Chondrocyte (in vitro differentiated cells): ENCODE measurements at places on chromosomes 4 and X. TPM values are rescaled to one million over a fixed set of nuclear protein-coding genes. Genes with fewer than 3 reads are reported as not detected.

- DNase-seq, result no peak
Observed at GRCh38 chrX:85288992-85289723, 45.4 kb downstream of the ZNF711 start.

DNA sequence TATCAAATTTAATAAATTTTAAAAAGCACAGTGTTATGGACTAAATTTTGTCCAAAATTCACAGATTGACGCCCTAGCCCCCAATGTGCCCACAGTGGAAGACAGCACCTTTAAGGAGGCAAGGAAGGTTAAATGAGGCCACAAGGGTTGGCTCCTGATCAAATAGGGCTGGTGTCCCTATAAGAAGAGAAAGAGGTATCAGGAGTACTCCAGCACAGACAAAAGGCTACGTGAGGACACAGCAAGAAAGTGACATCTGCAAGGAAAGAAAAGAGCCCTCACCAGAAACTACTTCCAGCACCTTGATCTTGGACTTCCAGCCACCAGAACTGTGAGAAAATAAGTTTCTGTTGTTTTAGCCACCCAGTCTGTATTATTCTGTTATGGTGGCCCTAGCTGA is 48.8 kb downstream of the FAM13A start:
- DNase-seq, result no peak

DNA sequence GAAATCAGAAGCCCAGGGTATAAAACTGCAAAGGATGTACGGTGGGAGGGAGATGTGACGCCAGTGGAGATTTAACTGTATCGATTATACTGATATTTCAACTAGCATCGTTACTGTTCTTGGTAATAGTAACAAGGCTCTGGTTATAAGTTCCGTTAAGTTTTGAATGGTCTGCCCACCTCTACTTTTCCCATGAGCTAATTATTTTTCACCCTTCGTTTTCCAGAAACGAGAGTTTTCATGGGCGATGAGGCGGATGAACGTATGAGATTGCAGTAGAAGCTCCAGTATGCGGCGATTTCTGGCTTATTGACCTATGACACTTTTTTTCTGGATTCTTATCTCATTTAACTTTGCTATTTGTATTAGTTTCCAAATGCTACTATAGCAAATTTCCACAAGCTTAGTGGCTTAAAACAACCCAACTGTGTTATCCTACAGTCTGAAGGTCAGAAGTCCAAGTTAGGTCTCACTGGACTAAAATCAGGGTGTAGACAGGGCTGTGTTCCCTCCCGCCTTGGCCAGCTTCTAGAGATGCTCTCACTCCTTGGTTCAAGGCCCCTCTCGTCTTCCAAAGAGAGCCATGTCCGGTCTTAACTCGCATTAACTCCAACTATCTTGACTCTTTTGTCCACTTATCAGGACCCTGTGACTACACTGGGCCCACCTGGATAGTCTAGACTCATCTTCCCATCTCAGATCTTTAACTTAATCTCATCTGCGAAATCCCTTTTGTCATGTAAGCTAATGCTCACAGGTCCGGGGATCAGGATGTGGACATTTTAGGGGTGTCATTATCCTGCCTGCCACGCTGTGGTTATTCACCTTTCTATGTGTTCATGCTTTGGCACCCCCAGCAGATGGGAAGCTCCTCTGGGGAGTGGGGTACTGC is 122.5 kb downstream of the IRF2 start:
- no peak for DNase-seq

- peak; percentile 93 for DNase-seq
Observed at GRCh38 chrX:49199906-49200771, at the start of gene SYP. Gene SYP, minus strand, starts transcription at chrX:49200193. Its CDS starts 7 bp downstream, at chrX:49200186.

DNA sequence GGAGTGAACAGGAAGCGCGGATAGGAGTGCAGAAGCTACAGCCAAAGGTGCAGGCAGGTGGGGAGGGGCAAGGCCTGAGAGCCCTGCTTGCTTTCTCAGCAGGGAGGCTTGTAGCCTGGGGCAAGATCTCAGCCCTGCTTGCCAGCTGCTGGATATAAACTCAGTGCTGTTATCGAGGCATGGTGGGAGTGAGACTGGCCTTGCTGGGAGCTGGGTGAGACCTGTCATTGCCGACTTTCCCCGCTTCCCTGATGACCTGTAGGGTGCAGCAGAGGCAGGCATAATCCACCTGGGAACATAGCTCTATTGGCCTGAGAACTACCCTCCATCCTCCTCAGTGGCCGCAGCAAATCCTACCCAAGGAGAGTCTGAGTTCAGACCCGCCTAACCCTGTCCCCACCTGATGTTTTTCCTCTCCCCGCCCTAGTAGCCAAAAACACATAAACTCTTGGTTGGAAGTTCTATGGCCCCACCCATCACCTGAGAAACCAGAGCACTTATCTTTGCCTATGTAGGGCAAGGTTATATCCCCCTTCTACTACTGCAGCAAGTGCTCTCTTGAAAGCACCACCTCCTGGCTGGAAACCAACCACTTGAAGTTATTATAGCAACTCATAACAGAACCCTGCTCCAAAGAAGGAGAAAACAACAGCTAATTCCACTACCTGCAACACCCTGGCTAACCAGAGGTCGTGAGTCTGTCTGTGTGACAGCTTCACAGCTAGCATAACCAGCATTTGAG is 80.7 kb downstream of the FHIP1A start:
- DNase-seq, result no peak

DNA sequence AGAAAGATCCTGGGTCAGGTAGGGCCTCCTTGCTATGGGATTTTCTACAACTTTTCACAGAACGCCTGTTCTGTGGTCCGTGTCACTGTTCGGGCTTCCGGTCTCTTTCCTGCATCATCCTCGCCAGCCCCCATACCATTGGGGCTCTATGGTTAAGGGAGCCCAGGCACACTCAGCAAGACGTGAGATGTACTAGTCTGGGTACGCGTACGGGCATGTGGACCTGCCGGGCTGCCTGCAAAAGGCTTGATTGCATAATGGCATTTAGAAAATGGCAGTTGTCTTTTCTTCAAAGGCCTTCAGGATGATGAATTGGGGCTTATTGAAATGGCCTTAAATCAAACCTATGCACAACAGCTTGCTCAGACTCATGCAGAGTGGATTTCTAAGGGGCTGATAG is 86.7 kb downstream of the CNGA2 start:
- no peak for DNase-seq

- DNase-seq, result no peak
Observed at GRCh38 chr4:89658701-89659024, 178.3 kb downstream of the SNCA start.

GRCh38 chr4:76538296-76538695 is 103.3 kb downstream of the SHROOM3 start:
- DNase-seq, result no peak

DNA sequence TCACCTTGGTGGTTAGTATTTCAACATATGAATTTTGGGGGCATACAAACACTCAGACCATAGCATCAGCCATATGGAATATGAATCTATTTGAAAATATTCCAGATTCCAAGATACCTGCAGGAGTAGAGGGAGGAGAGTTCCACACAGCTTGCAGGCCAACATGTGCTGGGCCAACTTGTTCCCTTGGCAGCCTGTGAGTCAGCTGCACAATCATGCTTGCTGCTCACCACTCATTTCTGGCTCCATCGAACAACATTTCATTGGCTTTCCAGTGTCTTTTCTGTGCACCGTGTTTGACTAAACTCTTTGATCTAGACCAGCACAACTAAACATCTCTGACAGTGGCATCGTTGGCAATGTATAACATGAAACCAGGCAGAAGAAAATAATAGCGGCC is 282.5 kb upstream of the RASGEF1B start:
- DNase-seq, result no peak

- DNase-seq, result peak; percentile 90
Observed at GRCh38 chrX:106611679-106612392, at the start of gene RADX. Gene RADX, plus strand, starts transcription at chrX:106611978. Its CDS starts 103 bp downstream, at chrX:106612081.

DNA sequence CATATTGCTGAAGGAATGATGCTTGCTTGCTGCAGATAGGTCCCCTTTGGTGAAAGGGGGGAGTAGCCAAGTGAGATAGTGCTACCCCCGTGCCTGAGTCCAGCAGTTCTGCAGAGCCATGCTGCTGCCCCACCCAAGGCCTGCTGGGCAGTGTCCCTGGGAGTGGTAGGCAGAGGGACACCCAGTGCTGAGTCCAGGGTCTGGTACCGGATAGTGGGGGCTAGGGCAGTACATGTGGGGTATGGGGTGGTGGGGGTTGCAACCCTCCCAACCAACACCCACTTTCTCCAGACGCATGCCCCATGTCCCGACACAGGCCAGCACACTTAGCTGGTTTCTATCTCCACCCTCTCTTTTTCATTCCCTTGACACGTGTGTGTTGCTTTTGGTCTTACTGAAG is 62.0 kb upstream of the TLR2 start:
- DNase-seq, result no peak

- DNase-seq, result no peak
Observed at GRCh38 chr4:123338715-123339114, 57.9 kb upstream of the SPRY1 start.

DNA sequence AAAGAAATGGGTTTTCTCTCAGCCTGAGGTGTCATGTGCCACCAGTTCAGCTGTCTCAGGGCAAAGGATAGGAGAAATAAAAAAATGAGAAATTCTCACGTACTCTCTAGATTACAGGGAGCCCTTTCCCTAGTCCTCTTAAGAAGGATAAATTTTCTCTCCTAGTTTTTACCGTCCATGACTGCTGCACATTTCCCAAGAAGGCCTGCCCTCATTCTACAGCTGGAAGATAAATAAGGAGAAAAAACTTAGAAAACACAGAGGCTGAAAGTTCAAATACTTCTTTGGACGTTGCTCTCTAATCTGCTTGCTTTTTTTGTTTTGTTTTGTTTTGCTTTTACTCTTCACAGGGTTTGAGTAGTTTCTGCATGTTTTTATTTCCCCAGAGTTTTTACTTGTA is 211.9 kb downstream of the DCAF12L2 start:
- DNase-seq, result no peak

GRCh38 chr4:7863911-7864681 is 75.6 kb downstream of the AFAP1 start:
- DNase-seq, result no peak

GRCh38 chrX:49243166-49243565 is 7.9 kb downstream of the CCDC22 start:
- no peak for DNase-seq

- no peak for DNase-seq
Observed at GRCh38 chr4:142567620-142568451, 278.3 kb downstream of the INPP4B start.

GRCh38 chr4:84901740-84902281 is 64.7 kb downstream of the WDFY3 start:
- DNase-seq, result no peak

- DNase-seq, result no peak
Observed at GRCh38 chr4:176709417-176709816, 83.3 kb downstream of the VEGFC start.

GRCh38 chr4:797066-797465 is 28.9 kb downstream of the CPLX1 start:
- peak; percentile 24 for DNase-seq

DNA sequence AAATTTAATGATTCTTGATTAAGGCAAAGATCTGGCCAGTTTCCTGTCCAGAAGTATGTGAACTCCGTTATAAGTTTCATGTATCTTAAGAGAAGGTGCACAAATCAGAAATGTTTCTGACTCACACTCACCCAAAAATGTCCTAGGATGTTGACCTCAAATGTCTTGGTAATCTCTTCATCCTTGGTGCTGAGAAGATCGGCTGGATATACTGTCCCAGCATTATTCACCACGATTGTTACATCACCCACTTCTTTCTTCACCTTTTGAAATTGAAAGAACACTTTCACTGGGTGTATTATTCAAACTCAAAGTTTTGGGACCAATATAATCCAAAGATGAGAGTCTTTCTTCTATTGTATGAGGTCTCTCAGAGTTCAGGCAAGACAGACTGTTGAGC is 5.7 kb downstream of the HSD17B13 start:
- DNase-seq, result no peak

Gene TCEAL5
- total RNA-seq, result not detected in 3 replicates

Gene PPEF2
- not detected in 3 replicates for total RNA-seq

Gene SRPK3
- total RNA-seq, result 0.18 to 0.50 TPM in 2 of 3 replicates, not detected in the other

Gene EMCN
- total RNA-seq, result 0.19 TPM in 1 of 3 replicates, not detected in the others

Gene TDO2
- total RNA-seq, result not detected in 3 replicates

Gene PAGE5
- total RNA-seq, result not detected in 3 replicates

Gene HHIP
- 28.5 to 38.3 TPM (median 32.4 TPM) in 3 replicates for total RNA-seq

Gene CENPI
- 4.6 to 5.7 TPM (median 5.6 TPM) in 3 replicates for total RNA-seq

Gene IKBKG
- total RNA-seq, result 21.6 to 28.3 TPM (median 22.4 TPM) in 3 replicates

Gene HSFX4
- total RNA-seq, result not detected in 3 replicates

Gene LUZP4
- total RNA-seq, result not detected in 3 replicates
